ENCODE measurements at places on chromosomes 2 and 18. TPM values are rescaled to one million over a fixed set of nuclear protein-coding genes. Genes with fewer than 3 reads are reported as not detected.

MRO gene
- 0.44 TPM for total RNA-seq

EN1 gene
- 0.15 TPM for total RNA-seq

CD8B2 gene
- total RNA-seq, result 0.21 TPM

PDE1A gene
- 5.2 TPM for total RNA-seq

ELOA2 gene
- not detected for total RNA-seq

DNA sequence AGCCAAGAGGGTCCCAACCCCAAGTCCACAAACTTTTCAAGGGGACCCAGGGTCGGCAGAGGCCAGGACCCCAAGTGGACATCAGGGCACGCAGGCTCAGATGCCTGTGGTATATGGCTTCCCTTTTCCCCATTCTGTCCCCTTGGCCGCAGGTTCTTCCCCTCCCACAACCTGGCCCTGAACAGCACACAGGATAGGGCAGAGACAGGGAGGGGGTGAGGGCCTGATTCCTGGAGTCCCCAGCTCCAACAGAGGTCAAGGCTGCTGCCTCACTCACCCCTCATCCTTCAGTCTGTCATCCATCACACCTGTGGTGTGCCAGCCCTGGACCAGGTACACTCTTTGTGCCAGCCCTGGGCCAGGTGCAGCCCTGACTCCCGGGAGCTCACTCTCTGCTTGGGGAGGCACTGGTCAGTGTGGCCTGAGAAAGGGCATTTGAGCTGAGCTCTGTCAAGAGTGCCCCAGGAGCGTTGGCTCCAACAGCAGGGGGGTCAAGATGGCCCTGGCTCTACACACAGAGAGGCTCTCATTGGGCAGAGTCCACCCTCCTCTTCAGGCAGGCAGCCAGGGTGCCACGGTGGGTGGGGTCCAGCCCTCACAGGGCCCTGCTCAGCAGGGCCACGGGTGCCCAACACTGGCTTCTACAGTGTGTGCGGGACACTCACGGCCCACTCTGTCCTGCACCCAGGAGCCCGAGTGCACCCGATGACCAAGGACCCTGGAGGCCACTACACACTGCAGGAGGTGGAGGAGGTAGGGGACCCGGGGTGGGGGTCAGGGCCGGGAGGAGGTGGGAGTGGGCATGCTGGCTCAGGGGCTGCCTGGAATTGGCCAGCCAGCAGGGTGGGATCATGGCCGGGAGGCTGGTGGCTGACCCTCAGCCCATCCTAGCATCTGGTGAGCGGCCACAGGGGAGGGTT lies 1.6 kb downstream of the AGXT start:
- DNase-seq, result no peak

GRCh38 chr2:222982010-222982908 lies 69.7 kb upstream of the KCNE4 start:
- DNase-seq, result no peak

- no peak for DNase-seq
Observed at GRCh38 chr2:225464346-225465025, 65.0 kb downstream of the NYAP2 start.

DNA sequence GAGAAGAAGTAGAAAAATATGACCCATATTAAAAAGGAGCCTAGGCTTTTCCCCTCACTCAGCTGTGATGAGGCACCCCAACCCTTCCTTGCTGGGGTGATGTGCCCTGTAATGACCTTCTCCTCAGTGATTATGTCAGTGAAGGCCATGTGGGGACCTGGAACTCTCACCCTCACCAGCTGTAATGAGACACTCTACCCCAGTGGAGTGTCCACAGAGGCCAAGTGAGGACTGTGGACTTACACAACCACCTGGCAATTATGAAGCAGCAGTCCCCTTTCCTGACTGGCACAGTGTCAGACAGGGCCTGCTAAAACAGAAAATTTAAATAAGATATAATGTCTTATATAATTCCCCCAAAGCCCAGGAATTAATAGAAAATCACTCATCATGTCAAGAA lies 54.2 kb downstream of the SEMA4F start:
- no peak for DNase-seq

DNA sequence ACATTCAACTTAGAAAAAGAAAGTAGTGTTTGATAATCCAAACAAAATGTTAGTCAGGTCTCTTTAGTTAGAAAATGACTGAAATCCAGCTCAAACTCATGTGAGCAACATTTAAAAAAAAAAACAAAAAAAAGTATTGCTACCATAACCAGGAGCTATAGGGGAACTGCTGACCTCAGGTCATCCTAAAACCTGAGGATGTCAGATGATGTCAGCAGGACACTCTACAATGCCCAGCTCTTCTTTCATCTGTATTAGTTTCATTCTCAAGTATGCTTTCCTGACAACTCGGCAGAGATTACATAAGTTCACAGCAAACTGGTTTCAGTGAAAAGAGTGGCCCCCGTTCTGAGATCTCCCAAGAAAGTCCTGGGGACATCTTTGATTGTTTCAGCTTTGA lies 4.2 kb upstream of the ESCO1 start:
- no peak for DNase-seq

- DNase-seq, result no peak
Observed at GRCh38 chr2:217666338-217666737, 336.5 kb downstream of the TNS1 start.

GRCh38 chr2:123521854-123522253 lies 503.2 kb upstream of the CNTNAP5 start:
- no peak for DNase-seq

- no peak for DNase-seq
Observed at GRCh38 chr2:209766613-209767012, 5.0 kb upstream of the UNC80 start.

- DNase-seq, result no peak
Observed at GRCh38 chr2:156663757-156664409, 227.7 kb downstream of the GPD2 start.

- DNase-seq, result no peak
Observed at GRCh38 chr2:42585779-42586178, 17.3 kb downstream of the MTA3 start.

- DNase-seq, result no peak
Observed at GRCh38 chr2:127545189-127545588, 9.7 kb downstream of the MYO7B start.

DNA sequence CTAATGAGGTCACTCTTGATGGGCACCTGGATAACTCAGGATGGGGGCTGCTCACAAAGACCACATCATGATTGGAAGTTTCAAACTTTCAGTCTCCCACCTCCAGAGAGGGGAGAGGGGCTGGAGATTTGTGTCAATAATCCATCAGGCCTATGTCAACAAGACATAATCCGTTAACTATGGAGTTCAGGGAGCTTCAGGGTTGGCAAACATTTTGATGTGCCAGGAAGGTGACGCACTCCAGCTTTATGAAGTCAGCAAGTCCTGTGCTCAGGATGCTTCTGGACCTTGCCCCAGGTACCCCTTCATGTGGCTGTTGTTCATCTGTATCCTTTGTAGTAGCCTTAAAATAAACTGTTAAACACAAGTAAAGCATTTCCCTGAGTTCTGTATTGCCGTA lies 19.0 kb downstream of the SKA1 start:
- no peak for DNase-seq

DNA sequence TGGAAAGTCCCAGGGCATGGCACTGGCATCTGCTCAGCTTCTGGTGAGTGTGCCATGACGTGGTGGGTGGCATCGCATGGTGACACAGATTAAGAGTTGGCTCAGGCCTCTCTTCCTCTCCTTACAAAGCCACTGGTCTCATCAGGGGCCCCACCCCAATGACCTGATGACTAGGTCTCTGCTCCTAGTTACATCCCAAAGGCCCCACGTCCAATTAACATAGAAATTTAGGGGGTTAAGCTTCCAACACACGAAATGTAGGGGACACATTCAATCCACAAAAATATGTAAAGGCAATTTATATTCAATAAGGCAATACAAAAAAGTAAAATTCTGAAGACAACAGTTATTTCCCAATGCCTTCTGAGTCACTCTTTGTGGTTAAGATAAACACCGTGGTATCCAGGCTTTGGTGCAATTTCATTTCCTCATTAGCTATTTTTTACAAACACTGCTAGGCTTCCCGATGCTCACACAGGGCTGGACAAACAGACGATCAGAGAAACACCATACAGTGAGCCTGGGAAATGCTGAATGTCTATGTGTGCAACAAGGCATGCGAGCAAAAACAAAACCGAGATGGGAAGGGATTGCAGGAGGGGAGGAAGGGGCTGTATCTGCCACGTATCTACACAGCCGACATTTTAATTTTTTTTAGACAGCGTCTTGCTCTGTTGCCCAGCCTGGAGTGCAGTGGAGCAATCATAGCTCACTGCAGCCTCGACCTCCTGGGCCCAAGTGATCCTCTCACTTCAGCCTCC lies 67.2 kb downstream of the MBP start:
- peak; percentile 86 for DNase-seq

- no peak for DNase-seq
Observed at GRCh38 chr18:199214-199613, 40.9 kb downstream of the USP14 start.

GRCh38 chr2:218805627-218806026 lies 23.7 kb downstream of the CYP27A1 start:
- no peak for DNase-seq

GRCh38 chr2:239155806-239156480 lies 244.9 kb downstream of the HDAC4 start:
- peak; percentile 21 for DNase-seq

GRCh38 chr2:96241900-96242611 lies 23.7 kb downstream of the TMEM127 start:
- DNase-seq, result peak; percentile 61

- no peak for DNase-seq
Observed at GRCh38 chr2:14016289-14016955, 616.1 kb upstream of the LRATD1 start.

- no peak for DNase-seq
Observed at GRCh38 chr2:135573620-135574019, 42.3 kb downstream of the R3HDM1 start.

Data from lower lobe of right lung (tissue), 2 donors.